ENCODE measurements at places on chromosomes 6 and 20.

DNA sequence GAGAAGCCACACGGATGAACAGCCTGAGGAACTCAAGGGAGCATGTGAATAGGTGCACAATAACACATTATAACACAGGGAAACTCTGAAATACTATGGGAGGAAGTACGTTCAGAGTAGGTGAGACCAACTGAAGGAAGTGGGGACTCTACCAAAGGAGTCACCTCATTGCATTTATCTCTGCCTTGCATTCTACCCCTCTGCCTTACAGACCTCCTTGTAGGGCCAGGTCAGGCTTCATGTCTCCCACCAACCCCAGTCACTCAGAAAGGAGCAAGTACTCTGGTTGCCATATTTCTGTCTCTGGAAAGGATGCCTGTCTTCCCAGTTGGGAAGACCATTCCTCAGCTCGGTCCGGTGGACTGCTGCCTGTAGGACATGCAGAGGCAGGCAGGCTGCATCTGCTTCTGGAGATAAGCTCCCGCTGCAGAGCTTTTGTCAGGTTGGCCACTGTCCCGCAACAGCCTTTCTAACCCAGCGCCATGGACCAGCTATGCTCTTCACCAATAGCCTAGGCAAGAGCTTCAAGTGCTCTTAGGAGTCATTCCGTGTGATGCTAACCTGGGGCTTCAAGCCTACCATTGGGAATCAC lies 51.6 kb upstream of the ASIP start:
- DNase-seq, result no peak

DNA sequence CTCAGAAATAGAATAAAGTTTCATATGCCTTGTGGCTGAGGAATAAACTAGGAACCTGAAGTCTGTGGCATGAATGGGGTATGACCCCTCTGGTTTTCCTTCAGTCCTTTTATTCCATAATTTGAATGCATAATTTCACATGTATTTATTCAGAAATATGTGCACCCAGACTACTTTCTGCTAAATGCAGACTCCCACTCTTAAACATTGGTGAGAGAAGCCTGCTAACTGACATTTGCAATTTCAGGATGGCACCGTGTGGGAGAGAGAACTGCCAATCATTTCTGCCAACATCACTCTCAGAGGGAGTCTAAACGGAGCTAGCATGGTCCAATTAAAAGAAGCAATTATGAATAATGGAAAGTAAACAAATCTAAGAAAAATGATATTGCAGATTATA lies 141.3 kb downstream of the ADGRB3 start:
- DNase-seq, result no peak

DNA sequence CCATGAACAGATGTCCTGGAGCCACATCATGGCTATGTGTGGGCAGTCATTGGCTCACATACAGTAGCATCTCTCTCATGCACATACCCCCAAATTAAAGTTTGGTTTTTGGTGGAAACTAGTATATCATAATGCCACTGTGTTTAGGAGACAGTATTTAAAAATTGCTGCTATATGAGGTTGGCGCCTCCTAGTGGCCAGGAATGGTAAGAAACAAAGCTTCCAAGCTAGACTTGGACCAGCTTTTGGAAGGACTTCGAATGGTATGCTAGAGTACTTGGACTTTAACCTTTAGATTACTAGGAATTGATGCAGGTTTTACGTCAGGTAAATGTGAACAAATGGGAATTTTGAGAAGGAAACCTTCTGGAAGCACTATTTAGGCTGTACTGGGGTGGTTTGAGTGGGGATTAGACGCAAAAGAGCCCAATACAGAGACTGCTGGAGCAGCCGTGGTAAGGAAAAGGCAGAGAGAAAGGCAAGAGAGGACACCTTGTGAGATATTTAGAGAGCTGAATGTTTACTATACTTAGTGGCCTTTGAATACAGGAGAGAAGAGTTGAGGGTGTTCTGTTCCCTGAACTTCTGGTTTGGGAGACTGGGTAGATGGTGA lies 23.8 kb downstream of the PRSS35 start:
- no peak for DNase-seq

DNA sequence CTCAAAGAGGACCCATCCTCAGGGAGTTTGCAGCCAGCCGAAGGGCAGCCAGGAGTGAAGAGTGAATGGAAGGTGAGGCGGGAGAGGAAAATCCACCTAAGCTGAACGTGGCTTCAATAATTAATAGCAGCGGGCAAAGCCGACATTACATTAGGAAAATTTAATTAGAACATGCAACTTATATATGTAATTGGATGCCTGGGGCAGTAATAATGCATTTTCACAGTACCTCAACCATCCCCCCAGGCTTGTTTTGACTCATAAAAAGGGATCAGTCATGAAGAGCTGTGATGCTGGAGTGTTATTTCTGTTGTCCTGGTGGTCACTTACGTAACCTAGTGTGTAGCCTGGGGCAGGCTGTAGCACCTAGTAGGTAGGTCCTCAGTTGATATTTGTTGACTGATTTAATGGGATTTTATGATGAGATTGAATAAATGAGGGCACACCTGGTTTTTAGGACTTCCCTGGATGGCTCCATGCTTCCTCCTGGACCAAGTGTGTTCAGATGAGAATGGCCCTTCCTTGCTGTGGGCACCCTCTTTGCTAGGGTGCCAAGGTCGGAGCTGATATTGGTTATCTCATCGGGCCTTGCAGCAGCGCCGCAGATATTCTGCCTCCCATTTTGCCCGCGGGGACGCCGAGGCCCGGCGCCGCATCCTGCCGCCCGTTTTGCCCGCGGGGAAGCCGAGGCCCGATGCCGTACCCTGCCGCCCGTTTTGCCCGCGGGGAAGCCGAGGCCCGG lies 128.8 kb downstream of the CDH26 start:
- DNase-seq, result no peak

GRCh38 chr20:16498526-16499253 lies 74.6 kb downstream of the KIF16B start:
- DNase-seq, result no peak

- no peak for DNase-seq
Measured at GRCh38 chr20:7703996-7704395, 236.3 kb downstream of the HAO1 start.

- DNase-seq, result no peak
Measured at GRCh38 chr6:135703621-135704020, 147.9 kb upstream of the PDE7B start.

GRCh38 chr6:16224409-16224808 lies 14.0 kb upstream of the GMPR start:
- no peak for DNase-seq

GRCh38 chr6:34383656-34384320 lies 8.7 kb downstream of the NUDT3 start:
- DNase-seq, result no peak

- DNase-seq, result peak; percentile 64
Measured at GRCh38 chr6:132188556-132189264, 212.6 kb downstream of the MOXD1 start.

DNA sequence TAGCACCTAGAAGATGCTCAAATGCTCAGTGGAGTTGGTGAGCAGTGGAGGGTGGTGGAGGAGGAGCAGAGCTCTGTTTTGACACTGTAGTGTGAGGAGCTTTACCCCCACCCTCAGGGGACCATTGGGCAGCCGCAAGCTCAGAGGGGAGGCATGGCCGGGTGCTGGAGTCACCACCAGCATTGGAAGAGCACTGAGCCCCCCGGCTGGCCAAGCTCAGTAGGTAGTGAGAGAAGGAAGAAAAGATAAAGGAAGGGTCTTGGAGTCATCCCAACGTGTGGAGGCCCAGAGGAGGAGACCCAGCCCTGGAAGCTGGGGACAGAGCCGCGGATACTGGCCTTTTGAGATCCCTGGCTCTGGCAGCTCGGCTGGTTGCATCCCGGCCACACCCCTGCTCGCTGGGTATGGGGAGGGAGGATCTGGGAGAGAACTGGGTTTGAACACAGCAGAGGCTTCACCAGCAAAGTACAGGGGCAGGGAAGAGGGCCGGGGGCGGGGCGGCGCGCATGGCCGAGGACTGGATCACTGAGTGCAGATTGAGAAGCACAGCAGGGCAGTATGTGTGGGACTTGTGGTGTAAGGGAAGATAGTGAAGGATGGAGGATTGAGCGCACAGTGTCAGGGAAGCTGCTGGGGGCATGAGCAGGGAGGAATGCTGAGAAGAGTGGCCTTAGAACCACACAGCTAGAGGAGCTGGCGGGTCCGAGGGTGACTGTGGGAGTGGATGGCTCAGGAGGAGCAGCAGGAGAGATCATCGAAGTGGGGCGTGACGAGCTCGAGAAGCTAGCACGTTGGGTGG lies 24.4 kb downstream of the SYNDIG1 start:
- no peak for DNase-seq

DNA sequence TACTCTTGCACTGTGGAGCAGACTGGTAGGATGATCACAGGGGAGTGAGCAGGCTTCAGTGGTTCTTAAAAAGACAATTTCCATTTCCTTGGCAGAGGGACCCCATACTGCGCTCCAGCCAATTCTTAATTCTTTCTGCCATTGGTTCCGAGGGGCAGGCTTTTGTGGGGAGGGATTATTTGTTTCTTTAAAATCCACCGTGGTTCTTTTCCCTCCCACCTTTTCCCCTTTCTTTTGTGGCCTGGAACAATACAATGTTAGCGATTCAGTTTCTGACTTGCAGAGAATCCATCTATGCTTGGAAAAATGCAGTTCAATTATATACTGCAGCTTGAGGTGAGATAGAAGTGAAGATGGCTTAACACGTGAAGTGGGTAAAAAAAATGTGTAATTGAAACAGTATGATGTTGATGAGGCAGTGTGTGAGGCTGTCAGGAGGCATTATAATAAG lies 379.0 kb upstream of the FLRT3 start:
- DNase-seq, result no peak

DNA sequence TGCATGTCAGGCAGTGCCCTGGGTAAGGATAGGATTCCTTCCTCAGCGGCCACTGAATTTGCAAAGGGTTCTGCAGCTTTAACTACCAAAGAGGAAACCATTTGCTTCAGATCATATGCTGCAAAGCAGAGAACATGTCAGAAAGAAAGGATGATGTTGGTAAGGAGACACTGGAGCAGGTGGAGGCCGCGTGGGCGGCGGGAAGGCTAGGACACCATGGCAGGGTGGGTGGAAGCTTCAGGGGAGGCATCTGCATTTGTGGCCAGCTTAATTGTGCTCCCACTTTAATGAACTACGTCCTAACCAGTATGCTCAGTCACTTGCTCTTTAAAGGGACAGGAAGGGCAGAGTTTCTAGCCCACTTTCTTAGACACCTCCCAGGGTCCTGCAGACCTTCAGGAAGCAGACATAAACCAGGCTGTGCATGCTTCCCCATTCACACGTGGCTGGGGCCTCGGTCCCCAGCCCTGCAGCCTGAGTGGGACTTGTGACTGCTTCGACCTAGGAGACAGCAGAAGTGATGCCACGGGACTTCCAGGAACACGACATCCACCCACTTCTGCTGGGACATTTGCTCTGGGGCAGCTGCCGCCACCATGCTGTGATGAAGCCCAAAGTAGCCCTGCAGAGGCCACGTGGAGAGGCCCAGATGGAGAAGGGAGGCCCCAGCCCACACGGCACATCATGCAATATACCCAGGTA lies 76.1 kb downstream of the GINS1 start:
- no peak for DNase-seq

GRCh38 chr6:52598123-52598823 lies 21.4 kb upstream of the TRAM2 start:
- DNase-seq, result no peak

DNA sequence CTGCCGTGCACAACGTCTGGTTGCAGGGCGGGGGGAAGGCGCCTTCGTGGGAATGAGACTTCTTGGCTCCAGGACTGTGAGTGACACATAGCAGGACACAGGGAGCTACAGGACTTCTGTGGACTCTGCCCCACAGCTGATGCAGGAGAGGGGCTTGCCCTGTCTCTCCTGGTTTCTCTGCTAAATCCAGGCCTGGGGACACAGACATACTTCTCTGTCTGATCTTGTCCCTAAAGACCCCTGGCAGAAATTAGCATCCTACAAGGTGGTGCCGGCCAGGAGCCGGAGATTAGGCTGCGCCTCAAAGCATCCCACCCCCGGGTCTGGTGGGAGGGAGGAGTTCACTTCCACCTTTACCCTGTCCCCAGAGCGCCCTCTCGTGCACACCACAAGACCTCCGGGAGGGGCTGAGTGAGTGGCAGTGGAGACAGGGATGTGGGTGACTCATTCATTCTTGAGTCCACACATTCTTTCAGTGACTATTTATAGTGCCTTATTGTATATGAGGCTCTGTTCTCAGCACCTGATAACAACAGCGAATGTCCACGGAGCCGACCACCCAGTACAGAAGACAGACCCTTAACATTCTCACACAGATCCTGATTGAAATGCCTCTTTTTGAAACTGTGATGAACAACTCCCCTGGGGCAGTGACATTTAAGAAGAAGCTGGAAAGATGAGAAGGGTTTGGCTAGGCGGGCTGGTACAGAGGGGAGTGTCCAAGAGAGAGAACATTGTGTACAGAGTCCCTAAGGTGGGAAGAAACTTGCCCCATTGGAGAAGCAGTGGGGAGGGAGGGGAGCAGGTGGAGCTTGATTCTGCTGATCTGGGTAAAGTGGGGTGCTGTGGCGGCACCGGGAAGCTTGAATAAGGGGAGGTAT lies 39.0 kb downstream of the GMPR start:
- peak; percentile 41 for DNase-seq

- no peak for DNase-seq
Measured at GRCh38 chr6:47161176-47161687, 119.1 kb upstream of the ADGRF1 start.

DNA sequence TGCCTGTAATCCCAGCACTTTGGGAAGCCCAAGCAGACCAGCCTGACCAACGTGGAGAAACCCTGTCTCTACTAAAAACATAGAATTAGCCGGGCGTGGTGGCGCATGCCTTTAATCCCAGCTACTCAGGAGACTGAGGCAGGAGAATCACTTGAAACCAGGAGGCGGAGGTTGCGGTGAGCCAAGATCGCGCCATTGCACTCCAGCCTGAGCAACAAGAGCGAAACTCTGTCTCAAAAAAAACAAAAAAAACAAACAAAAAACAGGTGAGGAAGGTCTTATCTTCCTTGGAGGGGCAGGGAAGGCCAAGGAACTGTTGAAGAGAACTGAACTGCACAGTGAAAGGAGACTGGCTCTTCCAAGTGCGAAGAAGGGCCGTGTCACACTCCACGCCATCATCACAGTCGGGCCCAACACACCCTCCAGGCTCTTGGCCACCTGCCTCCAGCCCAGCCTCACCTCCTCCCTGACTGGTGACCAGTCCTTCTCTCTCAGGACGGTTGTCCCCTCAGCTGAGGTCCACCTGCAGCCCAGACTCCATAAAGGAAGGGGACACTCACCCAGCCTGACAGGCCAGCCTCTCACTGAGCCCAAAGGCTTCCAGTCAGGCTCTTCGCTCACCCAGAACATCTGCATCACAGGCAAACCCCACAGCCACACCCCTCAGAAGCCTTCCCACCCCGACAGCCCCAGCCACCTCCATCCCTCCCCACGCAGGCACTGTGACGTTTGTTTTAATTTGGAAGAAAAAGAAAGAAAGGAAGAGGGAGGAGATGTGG lies 4.1 kb downstream of the ZC3H12D start:
- DNase-seq, result no peak

GRCh38 chr20:17172836-17173516 lies 53.9 kb upstream of the PCSK2 start:
- DNase-seq, result no peak

All from skeletal muscle cell (primary cell).